ENCODE measurements at places on chromosomes 1 and 21.

DNA sequence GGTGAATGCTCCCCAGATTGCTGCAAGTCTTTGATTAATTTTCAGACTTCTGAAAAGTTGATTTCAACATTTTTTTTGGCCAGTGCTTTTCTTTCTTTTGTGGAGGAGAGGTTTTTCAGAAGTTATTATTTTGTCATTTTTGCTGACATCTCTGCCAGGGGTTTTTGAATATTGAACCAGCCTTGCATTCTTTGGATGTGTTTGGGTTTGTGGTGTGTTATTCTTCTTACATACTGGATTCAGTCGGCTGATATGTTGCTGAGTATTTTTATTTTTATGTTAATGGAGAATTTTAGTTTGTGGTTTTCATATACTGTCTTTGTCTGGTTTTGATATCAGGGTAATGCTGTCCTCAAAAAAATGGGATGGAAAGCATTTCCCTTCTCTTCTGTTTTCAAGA, 25.3 kb downstream of the OBSCN start:
- no peak for DNase-seq

DNA sequence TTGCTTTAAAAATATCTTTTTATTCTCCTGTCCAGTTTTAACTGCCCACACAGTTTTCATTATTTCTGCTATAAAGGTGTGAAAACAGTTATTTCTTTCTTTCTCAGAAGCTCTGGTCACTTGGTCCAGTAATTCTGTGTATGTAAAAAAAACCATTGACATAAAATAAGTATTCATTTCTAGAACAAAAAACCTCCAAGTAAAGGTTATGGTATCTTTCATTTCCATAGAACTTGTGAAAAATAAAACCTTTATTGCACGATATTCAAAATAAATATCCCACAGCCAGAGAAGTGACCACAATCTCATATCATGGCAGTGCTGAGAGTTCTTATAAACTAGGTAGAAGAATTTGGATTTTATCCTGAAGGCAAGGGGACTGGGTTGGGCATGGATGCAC, 96.9 kb upstream of the TNFSF4 start:
- DNase-seq, result no peak

DNA sequence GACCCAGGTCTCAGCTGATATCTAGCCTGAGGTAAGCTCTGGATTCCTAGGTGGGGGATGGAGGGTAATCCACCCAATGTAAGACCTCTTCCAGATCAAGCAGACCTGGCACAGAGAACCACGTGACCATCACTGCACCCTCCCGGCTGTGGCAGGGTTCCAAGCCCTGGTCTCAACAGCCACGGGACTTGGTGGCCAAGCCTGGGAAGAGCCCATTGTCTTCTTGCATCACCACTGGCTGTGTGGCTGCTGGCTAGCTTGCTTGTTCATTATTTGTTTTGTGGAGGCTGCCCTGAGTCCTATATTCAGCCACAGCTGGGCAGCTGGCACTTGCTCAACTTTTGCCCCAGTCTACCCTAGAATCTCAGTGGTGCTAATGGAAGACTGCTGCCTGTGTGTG, 24.1 kb upstream of the NFASC start:
- no peak for DNase-seq

- no peak for DNase-seq
Measured at GRCh38 chr1:6488602-6489382, 2.7 kb downstream of the PLEKHG5 start.

DNA sequence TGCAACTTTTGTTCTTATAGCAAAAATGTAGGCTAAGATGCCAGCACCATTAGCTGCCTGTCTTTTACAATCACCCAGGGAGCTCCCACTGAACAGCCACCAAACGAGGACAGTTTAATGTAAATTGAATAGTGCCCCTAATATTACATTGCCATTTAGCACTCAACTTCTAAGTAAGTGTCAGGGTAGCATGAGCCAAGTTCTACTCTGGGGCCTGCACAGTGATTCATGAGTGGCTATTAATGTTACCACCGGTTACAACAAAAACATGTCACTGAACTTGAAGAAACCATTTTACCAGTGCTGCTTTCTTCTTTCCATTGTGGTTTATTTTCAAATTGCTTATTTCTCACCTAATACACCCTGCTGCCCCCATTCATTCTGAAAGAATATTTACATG, 295.6 kb upstream of the RRP15 start:
- DNase-seq, result no peak

Measured in activated CD4-positive, alpha-beta T cell treated with anti-CD3 and anti-CD28 coated beads, Interleukin-2, amount 50 U/mL, for 4 hours (primary cell).